Tibial nerve (tissue), 4 donors: ENCODE measurements at places on chromosomes 11 and 22. TPM values are rescaled to one million over a fixed set of nuclear protein-coding genes. Genes with fewer than 3 reads are reported as not detected.
A peak's percentile ranks its signal among the peaks of the same experiment; 100 is the strongest.

DNA sequence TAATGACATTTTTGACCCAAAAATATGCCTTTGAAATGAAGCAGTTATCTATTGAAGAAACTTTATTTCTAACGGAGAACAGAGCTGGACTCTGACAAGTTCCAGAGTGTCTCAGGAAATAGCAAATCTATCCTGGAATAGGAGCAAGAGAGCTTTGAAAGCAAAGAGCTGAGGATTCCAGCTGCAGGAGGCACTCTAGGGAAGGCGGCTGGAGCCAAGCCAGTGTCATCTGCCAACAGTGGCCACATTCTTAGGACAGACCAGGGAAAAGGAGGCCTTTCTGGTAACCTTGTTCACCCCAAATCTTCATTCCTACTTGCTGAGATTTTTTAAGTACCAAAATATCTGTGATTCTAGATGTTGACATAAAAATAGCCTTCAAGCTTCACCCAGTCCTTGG, 493.5 kb upstream of the B3GAT1 start:
- H3K36me3 ChIP-seq = no peaks in the 10 kb centered on the region
- DNase-seq = no peak
- H3K4me3 ChIP-seq = no peak overlapping the region
- H3K27me3 ChIP-seq = no peaks in the 10 kb centered on the region
- H3K27ac ChIP-seq = no peak overlapping the region

DNA sequence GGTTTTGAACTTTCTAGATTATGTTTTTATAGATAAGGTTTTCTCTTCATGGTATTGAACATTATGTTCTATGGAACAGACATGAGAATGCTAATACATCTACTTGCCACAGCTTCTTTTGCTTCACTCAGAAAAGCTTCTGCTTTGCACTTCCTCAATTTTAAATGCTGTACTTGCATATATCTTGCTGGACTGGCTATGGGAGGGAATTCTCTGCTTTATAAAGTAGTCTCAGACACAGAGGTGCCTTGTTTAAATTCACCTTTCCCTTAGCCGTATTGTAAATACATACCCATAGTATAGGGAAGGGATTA, 173.9 kb downstream of the DDX10 start:
- H3K36me3 ChIP-seq = no peaks in the 10 kb centered on the region
- H3K27ac ChIP-seq = no peak overlapping the region
- no peaks in the 10 kb centered on the region for H3K27me3 ChIP-seq
- H3K4me3 ChIP-seq = no peak overlapping the region
- H3K4me1 ChIP-seq = no peaks in the 10 kb centered on the region

DNA sequence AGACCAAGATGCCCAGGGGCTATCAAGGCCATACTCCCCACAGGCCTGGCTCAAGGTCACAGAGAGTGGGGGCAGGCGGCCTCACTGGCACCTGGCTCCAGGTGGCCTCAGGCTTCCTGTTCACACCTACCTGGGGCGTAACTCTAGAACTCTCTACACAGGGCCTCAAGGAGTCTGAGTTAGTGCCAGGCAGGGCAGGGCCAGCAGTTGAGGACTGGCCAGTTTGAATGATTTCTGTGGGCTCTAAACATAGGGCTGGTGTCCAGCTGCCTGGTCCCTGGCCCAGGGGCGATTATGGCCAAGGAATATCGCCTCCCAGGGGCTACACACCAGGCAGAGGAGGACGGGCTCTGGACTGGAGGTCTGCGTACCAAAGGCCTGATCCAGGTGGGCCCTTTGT, 79.2 kb downstream of the WNT7B start:
- no peaks in the 10 kb centered on the region for H3K36me3 ChIP-seq
- no peak overlapping the region for H3K4me3 ChIP-seq
- peaks cover 53% of the 10 kb centered on the region for H3K27me3 ChIP-seq

- H3K36me3 ChIP-seq = no peaks in the 10 kb centered on the region
- H3K4me3 ChIP-seq = no peak overlapping the region
- H3K4me1 ChIP-seq = peaks cover 56% of the 10 kb centered on the region
- H3K27me3 ChIP-seq = no peaks in the 10 kb centered on the region
These were observed 24.3 kb upstream of the PICK1 start for GRCh38 chr22:38032681-38033521.

Gene SYT12
- total RNA-seq = 0.66 TPM

Gene VSIG10L2
- total RNA-seq = not detected

GRCh38 chr11:104836691-104837090, 61.6 kb downstream of the CASP12 start:
- no peaks in the 10 kb centered on the region for H3K27me3 ChIP-seq
- DNase-seq = no peak
- no peaks in the 10 kb centered on the region for H3K4me1 ChIP-seq
- no peak overlapping the region for H3K4me3 ChIP-seq
- H3K27ac ChIP-seq = no peak overlapping the region

Gene FIBIN
- total RNA-seq = 225 TPM

- H3K36me3 ChIP-seq = no peaks in the 10 kb centered on the region
- H3K4me1 ChIP-seq = peaks cover 31% of the 10 kb centered on the region
- no peak overlapping the region for H3K4me3 ChIP-seq
- H3K27me3 ChIP-seq = no peaks in the 10 kb centered on the region
- DNase-seq = no peak
These were observed 40.9 kb downstream of the GALNT18 start for GRCh38 chr11:11580841-11581411.

GRCh38 chr11:84890676-84891075, 736.5 kb downstream of the DLG2 start:
- no peaks in the 10 kb centered on the region for H3K36me3 ChIP-seq
- H3K4me1 ChIP-seq = no peaks in the 10 kb centered on the region
- no peak for DNase-seq
- H3K27ac ChIP-seq = no peak overlapping the region
- no peak overlapping the region for H3K4me3 ChIP-seq
- no peaks in the 10 kb centered on the region for H3K27me3 ChIP-seq

DNA sequence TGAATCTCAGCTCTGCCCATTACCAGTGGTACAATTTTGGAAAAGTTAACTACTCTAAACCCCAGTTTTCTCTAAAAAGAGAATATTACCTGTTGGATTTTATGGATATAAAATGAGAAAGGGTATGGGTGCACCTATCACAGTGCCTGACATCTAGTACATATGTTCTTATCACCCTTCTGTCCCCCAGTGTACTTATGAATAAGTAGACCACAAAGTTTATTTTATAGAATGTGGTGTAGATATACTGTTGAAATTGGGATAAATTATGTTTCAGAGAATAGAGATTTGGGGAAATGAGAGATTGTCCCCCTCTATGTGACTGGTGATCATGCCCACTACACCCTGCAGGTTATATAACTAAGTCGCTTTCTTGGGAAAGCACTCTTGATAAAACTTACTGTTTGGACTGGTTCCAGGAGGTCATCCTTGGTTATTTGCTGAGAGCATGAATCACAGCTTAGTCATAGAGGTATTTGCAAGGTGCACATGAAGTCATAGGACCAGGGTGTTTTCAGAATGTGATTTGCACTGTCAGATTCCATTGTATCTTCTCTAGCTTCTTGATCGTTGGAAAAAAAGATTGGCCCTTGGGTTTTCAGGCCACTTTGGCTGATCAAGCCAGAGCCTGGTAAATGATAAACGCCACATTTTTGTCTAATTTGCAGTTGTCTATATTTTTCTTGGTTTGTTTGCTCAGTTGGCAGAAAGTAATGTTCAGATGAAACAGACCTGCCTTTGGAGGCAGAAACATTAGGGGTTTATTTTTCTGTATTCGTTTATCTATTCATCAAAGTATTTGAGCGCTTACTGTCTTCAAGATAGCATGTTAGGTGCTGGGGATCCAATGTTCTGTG, 21.3 kb downstream of the STX3 start:
- H3K4me3 ChIP-seq = no peak overlapping the region
- H3K27ac ChIP-seq = no peak overlapping the region
- H3K36me3 ChIP-seq = peaks cover 42% of the 10 kb centered on the region
- H3K27me3 ChIP-seq = no peaks in the 10 kb centered on the region

- H3K36me3 ChIP-seq = no peaks in the 10 kb centered on the region
- H3K4me3 ChIP-seq = no peak overlapping the region
- peaks cover 6% of the 10 kb centered on the region for H3K27me3 ChIP-seq
- no peak for DNase-seq
These were observed 2.0 kb downstream of the DAGLA start for GRCh38 chr11:61682093-61682732.

- peak; percentile 55 for DNase-seq
- H3K36me3 ChIP-seq = no peaks in the 10 kb centered on the region
- no peaks in the 10 kb centered on the region for H3K4me1 ChIP-seq
- H3K4me3 ChIP-seq = no peak overlapping the region
- no peaks in the 10 kb centered on the region for H3K27me3 ChIP-seq
- H3K27ac ChIP-seq = peak overlapping the region; percentile 73
These were observed 67.9 kb downstream of the MCM5 start for GRCh38 chr22:35467681-35468434.

DNA sequence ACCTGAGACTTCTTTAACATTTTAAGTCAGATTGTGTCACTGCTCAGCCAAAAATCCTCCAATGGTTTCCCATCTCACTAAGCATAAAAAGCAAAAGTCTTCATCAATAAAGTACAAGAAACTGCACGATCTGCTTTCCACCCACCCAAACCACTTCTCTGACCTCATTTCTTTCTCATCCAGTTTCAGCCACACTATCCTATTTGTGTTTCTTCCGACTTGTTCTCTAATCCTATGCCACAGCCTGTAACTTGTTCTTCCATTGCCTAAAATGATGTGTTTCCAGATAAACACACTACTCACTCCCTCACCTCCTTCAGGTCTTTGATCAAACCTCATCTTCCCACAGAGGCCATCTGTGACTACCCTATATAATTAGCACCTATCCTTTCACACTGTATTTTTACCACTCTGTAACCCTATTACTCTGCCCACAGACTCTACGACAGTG, 28.4 kb downstream of the ARHGAP32 start:
- H3K36me3 ChIP-seq = no peaks in the 10 kb centered on the region
- no peaks in the 10 kb centered on the region for H3K27me3 ChIP-seq
- DNase-seq = no peak

DNA sequence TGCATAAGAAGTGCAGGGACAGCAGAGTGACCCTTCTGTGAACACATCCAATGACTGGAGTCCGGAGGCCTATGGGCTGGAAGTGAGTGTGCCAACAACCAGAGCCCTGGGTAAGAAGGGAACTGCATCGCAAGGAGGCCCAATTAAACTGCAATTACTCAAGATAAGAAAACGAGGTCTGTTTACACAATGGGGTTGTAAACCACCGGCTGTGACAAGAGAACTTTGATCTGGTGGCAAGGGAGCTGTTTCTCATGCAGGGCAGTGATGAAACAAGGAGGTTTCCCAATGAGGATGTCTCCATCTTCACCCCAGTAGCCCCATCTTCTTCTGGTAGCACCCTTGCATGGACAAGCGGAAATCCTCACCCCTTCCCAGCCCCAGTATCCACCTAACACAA, 21.5 kb downstream of the ETS1 start:
- no peaks in the 10 kb centered on the region for H3K27me3 ChIP-seq
- DNase-seq = no peak
- H3K27ac ChIP-seq = no peak overlapping the region
- no peaks in the 10 kb centered on the region for H3K36me3 ChIP-seq
- H3K4me3 ChIP-seq = no peak overlapping the region

Gene GGT5
- total RNA-seq = 83.1 TPM

DNA sequence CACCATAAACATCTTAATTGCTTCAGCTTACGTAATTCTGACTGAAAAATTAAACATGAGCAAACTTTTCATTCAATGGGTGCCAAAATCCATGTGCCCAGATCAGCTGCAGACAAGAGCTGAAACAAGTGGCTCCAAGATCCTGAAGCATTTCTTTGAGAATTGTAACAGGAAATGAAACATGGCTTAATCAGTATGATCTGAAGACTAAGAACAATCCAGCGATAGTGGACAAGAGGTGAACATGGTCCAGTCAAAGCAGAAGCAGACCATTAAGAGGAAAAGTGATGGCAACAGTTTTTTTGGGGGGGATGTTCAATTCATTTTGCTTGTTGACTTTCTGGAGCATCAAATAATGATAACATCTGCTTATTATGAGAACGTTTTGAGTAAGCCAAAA, 1964.5 kb upstream of the RAG2 start:
- no peaks in the 10 kb centered on the region for H3K4me1 ChIP-seq
- no peaks in the 10 kb centered on the region for H3K36me3 ChIP-seq
- H3K27ac ChIP-seq = no peak overlapping the region
- no peak overlapping the region for H3K4me3 ChIP-seq
- DNase-seq = no peak

Gene LRRC55
- not detected for total RNA-seq

Gene PLA2G3
- not detected for total RNA-seq

DNA sequence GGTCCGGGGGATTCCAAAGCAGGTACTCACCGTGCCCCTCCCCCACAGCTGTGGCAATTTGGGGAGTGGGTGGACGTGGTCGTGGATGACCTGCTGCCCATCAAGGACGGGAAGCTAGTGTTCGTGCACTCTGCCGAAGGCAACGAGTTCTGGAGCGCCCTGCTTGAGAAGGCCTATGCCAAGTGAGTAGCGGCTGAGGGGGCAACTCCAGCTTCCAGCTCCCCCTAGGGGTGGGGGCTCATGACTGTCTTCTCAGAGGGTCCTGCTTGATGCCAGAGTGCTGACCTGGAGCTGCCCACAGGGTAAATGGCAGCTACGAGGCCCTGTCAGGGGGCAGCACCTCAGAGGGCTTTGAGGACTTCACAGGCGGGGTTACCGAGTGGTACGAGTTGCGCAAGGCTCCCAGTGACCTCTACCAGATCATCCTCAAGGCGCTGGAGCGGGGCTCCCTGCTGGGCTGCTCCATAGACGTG, 4.2 kb downstream of the CAPN1 start:
- DNase-seq = no peak
- H3K36me3 ChIP-seq = peaks cover 67% of the 10 kb centered on the region
- H3K27ac ChIP-seq = no peak overlapping the region
- no peak overlapping the region for H3K4me3 ChIP-seq
- H3K4me1 ChIP-seq = peaks cover 21% of the 10 kb centered on the region

DNA sequence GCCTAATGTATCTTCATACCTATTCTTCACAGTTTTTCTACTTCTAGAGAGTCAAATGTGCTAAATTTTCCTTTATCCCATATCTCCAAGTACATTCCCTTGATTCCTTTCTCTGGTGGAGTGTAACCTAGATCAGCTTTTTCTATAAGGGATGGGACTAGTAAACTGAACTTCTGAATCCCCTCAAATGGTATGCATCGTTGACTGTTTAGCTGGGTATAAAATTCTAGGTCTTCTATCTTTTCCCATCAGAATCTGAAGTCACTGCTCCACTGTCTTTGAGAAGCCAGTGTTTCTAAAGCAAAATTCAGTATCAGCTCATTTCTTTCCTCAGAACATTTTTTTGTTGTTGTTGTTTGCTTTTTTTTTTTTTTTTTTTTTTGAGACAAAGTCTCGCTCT, 1256.8 kb downstream of the BRD1 start:
- H3K4me1 ChIP-seq = no peaks in the 10 kb centered on the region
- no peaks in the 10 kb centered on the region for H3K36me3 ChIP-seq
- no peak overlapping the region for H3K27ac ChIP-seq
- H3K4me3 ChIP-seq = no peak overlapping the region
- peaks cover 6% of the 10 kb centered on the region for H3K27me3 ChIP-seq

Gene MS4A15
- not detected for total RNA-seq
